ENCODE measurements at places on chromosomes 7 and 10.

DNA sequence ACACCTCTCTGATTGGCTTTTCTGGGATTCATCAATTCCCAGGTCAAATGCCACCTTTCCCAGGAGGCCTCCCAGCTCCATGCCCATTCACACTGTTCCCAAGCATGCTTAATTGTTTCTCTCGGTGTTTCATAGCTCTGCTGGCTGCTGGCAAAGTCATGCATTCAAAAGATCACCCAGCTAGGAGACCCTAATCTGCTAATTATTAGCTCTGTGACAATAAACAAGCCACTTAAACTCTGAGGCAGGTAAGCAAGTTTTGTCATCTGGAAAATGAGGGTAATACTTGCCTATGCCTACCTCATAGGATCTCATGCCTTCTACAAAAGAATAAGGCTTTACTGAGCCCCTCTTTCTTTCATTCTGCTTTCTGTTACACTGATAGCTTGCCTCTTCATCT, 828 bp upstream of the KEL start:
- no peak for DNase-seq

DNA sequence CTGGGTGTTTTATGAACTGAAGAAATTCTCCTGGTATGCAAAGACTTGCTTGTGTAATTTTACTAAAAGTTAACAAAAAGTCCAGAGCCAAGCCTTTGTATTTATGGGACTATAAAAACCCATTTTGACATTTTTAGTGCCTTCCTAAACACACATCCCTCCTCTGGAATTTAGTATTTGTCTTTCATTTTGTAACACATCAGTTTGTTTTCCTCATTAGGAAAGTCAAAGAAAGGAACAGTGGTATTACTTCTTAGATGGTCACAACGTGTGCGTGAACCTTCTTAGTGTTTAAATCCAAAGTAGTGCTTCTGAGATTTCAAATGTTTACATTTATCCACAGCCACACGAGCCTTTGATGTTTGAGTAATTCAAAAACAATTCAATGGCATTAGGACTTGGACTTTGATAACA, 103.2 kb upstream of the TMEM106B start:
- DNase-seq, result no peak

- no peak for DNase-seq
Observed at GRCh38 chr10:12709000-12709401, 292.5 kb downstream of the CCDC3 start.

- peak; percentile 4 for DNase-seq
Observed at GRCh38 chr10:110610308-110610774, 33.8 kb upstream of the RBM20 start.

- DNase-seq, result no peak
Observed at GRCh38 chr10:103612462-103613365, 119.2 kb downstream of the NEURL1 start.

GRCh38 chr7:114416129-114416990, 1.7 kb downstream of the FOXP2 start:
- DNase-seq, result no peak

DNA sequence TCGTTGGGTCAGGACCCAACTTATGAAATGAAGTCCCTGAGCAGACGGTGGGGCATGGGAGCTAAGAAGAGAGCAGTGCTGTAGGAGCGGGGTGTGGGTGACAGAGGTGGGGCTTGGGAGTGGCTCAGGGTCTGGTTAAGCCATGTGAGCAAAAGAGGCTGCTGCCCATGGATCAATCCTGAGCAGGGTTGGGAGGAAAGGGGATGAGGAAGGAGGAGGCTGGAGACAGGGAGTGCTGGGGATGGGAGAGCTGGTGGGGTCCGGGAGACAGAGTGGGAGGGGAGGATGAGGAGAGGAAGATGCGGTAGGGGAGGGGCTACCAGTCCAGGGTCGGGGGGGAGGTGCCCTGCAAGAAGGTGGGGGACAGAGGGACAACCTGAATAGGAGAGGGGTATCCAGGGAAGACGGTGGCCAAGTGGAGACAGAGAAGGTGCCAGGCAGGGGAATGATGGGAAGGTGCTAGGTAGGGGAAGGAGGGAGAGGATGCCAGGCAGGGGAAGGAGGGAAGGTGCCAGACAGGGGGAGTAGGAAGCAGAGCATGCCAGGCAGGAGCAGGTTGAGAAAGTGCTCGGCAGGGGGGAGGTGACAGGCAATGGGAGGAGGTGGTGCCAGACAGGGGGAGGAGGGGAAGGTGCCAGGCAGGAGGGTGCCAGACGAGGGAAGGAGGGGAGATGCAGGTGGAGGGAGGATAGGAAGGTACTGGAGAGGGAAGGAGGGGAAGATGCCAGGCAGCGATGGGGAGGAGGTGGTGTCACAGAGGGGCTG, 27.5 kb upstream of the SMARCD3 start:
- no peak for DNase-seq

DNA sequence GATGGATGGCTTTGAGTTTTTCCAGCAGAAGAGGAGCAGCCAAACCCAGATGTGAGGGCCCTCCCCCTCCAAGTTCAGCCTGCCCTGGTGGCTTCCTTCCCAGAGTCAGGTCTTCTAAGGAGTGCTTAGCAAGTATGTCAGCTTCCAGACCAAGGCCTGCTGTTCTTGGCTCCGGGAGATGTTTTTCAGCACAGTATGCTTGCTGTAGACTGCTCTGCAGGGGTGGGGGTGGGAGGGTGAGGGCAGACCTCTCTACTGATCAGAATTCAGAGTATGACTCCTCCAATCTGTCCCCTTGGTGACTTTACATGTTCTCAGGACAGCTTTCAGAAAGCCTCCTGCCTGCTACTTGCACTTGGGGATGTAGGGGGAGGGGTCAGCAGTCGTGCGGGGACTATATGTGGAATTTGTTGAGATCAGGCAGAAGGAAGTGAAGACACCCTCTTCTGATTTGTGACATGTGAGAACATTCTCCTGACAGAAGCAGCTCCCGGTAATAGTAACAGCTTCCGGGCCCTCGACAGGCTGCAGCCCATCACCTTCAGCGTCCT, 516.4 kb upstream of the ZMIZ1 start:
- no peak for DNase-seq

GRCh38 chr7:143181349-143181748, 1.9 kb upstream of the TAS2R39 start:
- no peak for DNase-seq

DNA sequence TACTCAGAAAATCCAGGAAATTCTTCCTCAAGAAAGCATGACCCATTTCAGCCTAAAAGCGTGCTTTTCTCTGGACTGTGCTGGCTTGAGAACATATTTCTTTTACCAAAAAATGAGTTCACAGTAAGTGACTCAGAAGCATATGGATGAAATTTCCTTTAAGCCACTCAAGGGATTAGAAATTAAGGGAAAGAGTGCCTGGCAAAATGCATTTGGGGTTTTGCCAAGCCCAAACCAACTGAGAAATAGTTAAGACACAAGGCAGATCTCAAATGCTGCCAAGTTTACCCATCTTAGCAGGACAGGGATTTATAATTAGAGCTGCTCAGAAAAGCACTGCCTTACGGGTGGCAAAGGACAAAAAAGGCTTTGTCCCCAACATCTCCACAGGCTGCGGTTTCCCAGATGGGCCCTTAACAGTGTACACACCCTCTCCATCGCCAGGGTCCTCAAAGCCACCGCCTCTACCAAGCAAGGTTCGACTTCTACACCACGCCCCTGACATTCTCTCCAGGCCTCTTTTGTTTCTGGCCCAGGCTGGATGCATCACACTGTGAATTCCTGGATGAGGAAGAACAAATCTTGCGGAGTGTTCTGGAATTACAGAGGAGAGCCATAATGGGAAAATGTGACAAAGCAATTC, 30.1 kb upstream of the CDHR3 start:
- peak; percentile 40 for DNase-seq

GRCh38 chr10:23383637-23384036, 39.0 kb upstream of the C10orf67 start:
- DNase-seq, result no peak

- no peak for DNase-seq
Observed at GRCh38 chr7:131560061-131560460, 3.6 kb upstream of the PODXL start.

GRCh38 chr7:116324582-116324981, 114.2 kb downstream of the TES start:
- no peak for DNase-seq

- DNase-seq, result no peak
Observed at GRCh38 chr10:76245951-76246495, 814.6 kb downstream of the LRMDA start.

DNA sequence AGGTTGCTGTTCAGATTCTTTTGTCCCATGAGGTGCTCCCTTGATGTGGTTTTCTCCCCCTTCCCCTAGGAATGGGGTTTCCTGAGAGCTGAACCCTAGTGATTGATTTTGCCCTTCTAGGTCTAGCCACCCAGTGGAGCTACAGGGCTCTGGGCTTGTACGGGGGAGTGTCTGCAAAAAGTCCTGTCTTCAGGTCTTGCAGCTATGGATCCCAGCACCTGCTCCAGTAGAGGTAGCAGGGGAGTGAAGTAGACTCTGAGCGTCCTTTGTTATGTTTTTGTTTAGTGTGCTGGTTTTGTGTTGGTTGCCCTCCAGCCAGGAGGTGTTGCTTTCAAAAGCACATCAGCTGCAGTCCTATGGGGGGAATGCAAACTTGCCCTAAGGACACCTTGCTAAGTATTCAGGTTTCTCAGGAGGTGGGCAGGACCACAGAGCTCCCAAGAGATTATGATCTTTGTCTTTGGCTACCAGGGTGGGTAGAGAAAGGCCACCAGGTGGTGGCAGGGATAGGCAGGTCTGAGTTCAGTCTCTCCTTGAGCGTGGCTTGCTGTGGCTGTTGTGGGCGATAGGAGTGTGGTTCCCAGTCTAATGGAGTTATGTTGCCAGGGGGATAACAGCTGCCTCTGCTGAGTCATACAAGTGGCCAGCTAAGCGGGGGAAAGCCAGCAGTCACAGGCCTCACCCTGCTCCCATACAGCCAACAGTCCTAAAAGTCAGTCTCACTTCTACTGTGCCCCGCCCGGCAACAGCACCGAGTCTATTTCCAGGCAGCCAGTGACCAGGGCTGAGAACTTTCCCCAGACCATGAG, 92.4 kb upstream of the JCAD start:
- DNase-seq, result peak; percentile 17

- DNase-seq, result no peak
Observed at GRCh38 chr7:91346426-91346825, 82.2 kb downstream of the FZD1 start.

- DNase-seq, result no peak
Observed at GRCh38 chr7:70636169-70636568, 495.8 kb upstream of the GALNT17 start.

- no peak for DNase-seq
Observed at GRCh38 chr7:18445483-18445882, 50.1 kb upstream of the HDAC9 start.

DNA sequence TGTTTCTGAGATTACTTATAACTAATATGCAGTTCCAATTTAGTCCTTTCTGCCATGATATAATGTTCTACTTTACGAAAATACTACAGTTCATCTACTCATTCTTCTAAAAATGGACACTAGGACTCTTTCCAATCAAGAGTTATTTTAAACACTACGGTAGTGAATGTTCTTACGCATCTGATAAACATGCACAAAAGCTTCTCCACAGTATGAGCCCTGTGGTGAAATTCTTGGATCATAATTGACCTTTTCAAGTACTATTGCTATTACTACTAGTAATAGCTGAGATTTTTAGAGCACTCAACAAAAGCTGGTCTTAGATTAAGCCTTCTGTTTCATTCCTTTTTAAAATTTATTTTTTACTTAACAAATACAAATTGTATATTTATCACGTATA, 106.4 kb downstream of the CH25H start:
- DNase-seq, result no peak

GRCh38 chr7:110157631-110158362, 933.1 kb upstream of the LRRN3 start:
- no peak for DNase-seq

DNA sequence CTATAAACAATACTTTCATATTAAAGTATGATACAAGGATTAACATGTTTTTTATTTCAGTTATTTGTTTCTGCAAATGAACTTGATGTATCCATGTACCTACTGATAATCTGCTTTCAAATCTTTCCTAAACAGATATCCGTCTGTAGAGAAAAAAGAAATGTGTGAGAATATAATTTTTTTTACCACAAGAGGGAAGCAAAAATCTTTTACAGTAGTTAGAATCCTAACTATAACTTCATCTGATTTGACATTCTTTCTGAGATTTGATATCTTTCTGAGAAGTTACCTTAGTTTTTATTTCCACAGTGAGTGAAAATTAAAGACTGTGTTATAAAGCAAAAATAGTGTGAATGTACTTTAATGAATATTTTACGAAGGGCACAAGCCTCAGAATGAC, 203.9 kb upstream of the PCLO start:
- DNase-seq, result no peak

- DNase-seq, result no peak
Observed at GRCh38 chr10:70162892-70163201, 7.5 kb downstream of the SAR1A start.

- DNase-seq, result no peak
Observed at GRCh38 chr7:21154614-21155013, 273.3 kb upstream of the SP4 start.

GRCh38 chr10:15263657-15264323, 95.3 kb upstream of the NMT2 start:
- DNase-seq, result no peak

DNA sequence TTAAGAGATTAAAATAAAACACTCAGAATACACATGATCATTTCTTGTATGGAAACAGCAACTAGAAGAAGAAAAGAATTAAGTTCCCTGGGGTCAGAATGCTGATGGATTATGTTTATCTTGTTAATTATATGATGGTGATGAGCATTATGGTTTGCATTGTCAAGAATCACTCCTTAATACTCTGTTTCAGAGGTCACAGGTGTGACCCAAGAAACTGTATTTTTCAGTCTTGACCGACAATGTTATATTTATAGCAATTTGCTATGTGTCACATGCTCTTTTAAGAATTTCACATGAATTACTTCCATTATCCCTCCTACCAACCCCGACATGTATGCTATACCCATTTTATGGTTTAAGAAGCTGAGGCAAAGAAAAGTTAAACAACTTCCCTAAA, 2.7 kb upstream of the CHRM2 start:
- no peak for DNase-seq

- no peak for DNase-seq
Observed at GRCh38 chr7:64888901-64889685, 14.0 kb upstream of the ZNF273 start.

Data from HS-27A (cell line).